Caco-2 (cell line): ENCODE measurements at places on chromosomes 13 and 19. TPM values are rescaled to one million over a fixed set of nuclear protein-coding genes. Genes with fewer than 3 reads are reported as not detected.

DNA sequence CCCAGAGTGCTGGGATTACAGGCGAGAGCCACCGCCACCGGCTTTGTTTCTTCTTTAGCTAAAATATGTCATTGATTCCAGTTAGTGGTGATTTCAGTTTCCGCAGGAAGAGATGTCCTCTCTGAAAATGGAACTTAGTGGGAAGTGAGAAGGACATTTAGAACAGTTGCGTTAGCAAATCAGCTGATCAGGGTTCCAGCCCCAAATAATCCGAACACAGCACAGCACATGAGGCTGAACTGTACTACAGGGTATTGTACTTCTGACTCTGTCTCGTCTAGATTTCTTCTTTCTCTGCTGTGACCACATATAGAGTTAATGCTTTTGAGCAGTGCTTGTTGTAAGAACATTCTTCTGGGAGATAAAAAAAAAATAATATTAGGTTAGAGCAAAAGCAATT is 314.4 kb downstream of the MYO16 start:
- no peak for DNase-seq
- no peak overlapping the region for H3K4me3 ChIP-seq
- H3K36me3 ChIP-seq: no peaks in the 10 kb centered on the region
- H3K4me1 ChIP-seq: peaks cover 16% of the 10 kb centered on the region
- no peak overlapping the region for H3K27ac ChIP-seq

DNA sequence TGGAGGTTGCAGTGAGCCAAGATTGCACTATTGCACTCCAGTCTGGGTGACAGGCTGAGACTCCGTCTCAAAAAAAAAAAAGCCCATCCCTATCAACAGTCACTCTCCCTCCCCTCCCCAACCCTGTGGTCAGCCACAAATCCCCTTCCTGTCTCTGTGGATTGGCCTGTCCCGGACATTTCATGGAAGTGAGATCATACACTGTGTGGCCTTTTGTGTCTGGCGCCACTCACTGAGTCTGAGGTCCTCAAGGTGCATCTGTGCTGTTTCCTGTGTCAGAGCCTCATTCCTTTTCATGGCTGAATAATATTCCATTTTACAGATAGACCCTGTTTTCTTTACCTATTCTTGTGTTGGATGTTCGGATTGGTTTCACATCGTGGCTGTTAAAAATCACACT is 149.5 kb downstream of the PTPRS start:
- H3K36me3 ChIP-seq: no peaks in the 10 kb centered on the region
- no peaks in the 10 kb centered on the region for H3K27me3 ChIP-seq
- no peak overlapping the region for H3K27ac ChIP-seq
- DNase-seq: no peak
- no peak overlapping the region for H3K4me3 ChIP-seq
- no peaks in the 10 kb centered on the region for H3K4me1 ChIP-seq

DNA sequence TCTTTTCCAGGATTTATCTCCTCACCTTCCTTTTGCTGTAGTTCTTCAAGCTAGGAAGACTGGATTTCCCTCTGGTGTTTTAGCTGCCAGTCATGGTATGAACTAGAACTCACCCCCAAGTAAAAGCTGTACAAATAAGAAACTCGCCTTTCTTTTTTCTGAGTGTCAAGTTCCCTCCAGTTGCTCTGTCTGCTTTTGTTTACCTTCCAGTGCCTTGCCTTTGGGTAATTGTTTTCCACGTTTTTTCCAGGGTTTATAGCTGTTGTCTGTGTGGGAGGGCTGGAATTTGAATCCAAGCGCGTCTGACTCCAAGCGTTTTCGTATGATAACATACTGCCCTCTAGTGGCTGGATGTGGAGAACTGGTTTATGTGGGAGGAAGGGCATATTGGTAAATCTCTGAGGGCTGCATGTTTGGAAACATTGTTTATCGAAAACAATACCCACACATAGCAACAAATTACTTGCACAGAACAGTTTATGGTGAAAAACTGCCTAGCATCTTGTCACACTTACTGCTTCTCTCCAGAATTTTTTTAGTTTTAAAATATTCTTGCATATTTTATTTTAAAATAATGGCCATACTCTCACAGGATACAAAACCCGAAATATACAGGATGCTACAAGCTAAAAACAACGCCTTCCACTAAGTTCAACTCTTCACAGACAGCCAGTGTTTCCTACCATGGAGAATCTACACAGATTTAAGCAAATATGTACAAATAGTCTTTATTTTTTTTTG is 19.2 kb downstream of the RCN3 start:
- no peaks in the 10 kb centered on the region for H3K27me3 ChIP-seq
- H3K4me1 ChIP-seq: peaks cover 3% of the 10 kb centered on the region; the same call in 1 of the 2 replicates
- H3K36me3 ChIP-seq: no peaks in the 10 kb centered on the region; the same call in 1 of the 2 replicates

Gene LYL1
- 0.35 and 0.59 TPM in 2 replicates for total RNA-seq

Gene LATS2
- total RNA-seq: 41.9 and 45.6 TPM in 2 replicates

GRCh38 chr19:33504058-33504444 is 17.5 kb downstream of the PEPD start:
- no peak for DNase-seq
- H3K4me1 ChIP-seq: no peaks in the 10 kb centered on the region
- peaks cover 1% of the 10 kb centered on the region for H3K36me3 ChIP-seq
- no peaks in the 10 kb centered on the region for H3K27me3 ChIP-seq
- no peak overlapping the region for H3K4me3 ChIP-seq

GRCh38 chr19:41076286-41076685 is 12.0 kb upstream of the CYP2A13 start:
- no peak for DNase-seq
- H3K4me1 ChIP-seq: no peaks in the 10 kb centered on the region
- H3K36me3 ChIP-seq: no peaks in the 10 kb centered on the region
- H3K27me3 ChIP-seq: no peaks in the 10 kb centered on the region
- H3K4me3 ChIP-seq: no peak overlapping the region

Gene ZNF546
- 0.98 and 1.0 TPM in 2 replicates for total RNA-seq

GRCh38 chr19:2223959-2224358 is 12.2 kb downstream of the PLEKHJ1 start:
- H3K36me3 ChIP-seq: peaks cover 3% of the 10 kb centered on the region; the same call in 1 of the 2 replicates
- no peak overlapping the region for H3K4me3 ChIP-seq
- H3K4me1 ChIP-seq: no peaks in the 10 kb centered on the region
- no peak for DNase-seq

DNA sequence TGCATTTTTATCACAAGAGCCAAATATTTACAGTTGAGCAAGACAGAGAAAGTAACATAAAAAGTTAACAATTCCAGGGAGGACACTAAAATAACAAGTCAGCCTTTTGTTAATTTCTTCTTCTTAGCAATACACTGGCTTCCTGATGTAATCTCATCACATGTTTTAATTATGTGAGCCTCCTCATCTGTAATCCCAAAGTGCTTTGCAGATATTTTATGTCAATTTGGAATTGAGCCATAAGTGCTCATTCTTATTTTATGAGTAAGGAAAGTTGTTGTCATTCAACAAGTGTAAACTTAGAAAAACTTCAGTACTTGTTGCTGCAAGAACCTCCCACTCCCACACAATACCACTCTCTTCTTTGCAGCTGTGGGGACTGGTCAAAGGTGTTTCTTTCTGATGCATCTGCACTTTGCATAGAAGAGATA is 223.6 kb downstream of the GPC6 start:
- H3K4me3 ChIP-seq: no peak overlapping the region
- no peaks in the 10 kb centered on the region for H3K27me3 ChIP-seq
- H3K27ac ChIP-seq: no peak overlapping the region

DNA sequence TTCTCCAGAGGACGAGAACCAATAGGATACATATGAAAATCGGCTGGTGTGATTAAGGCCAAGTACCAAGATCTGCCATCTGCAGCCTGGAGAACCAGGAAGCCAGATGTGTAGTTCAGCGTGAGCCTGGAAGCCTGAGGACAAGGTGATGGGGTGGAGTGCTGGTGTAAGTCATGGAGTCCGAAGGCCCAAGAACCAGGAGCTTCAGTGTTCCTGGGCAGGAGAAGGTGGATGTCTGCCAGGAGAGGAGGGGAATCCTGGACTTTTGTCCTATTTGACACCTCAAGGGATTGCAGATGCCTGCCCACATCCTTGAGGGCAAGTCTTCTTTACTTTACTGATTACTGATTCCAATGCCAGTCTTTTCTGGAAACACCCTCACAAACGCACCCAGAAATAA is 71.5 kb downstream of the SPATA13 start:
- no peaks in the 10 kb centered on the region for H3K4me1 ChIP-seq
- no peak overlapping the region for H3K27ac ChIP-seq
- no peaks in the 10 kb centered on the region for H3K27me3 ChIP-seq
- H3K36me3 ChIP-seq: no peaks in the 10 kb centered on the region; the same call in 1 of the 2 replicates
- no peak overlapping the region for H3K4me3 ChIP-seq
